ENCODE measurements at places on chromosomes 2 and 18. TPM values are rescaled to one million over a fixed set of nuclear protein-coding genes. Genes with fewer than 3 reads are reported as not detected.

GRCh38 chr2:31386648-31387047 is 27.9 kb downstream of the XDH start:
- DNase-seq, result no peak

GRCh38 chr2:100178085-100178788 is 35.8 kb upstream of the AFF3 start:
- peak; percentile 47 for DNase-seq

DNA sequence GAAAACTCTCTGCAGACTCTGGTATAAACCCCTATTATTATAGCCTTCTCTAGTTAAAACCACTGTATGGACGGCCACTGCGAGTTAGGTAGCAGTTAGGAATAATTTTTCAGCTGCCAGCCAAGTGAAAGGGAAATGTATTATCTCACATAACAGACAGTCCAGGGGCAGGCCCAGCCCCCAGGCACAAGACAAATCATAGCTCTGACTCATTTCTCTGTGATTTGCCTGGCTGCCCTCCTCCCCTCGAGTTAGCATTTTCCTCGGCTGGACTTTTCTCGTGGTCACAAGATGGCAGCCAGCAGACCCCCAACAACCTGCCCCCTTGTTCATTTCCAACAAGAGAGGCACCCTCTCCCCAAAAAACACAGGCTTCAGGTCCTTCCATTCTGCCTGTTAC is 10.5 kb downstream of the VIT start:
- DNase-seq, result peak; percentile 37

- no peak for DNase-seq
Measured at GRCh38 chr2:48161628-48162027, 255.3 kb upstream of the FBXO11 start.

- DNase-seq, result peak; percentile 36
Measured at GRCh38 chr2:36497570-36498163, 100.3 kb downstream of the FEZ2 start.

DNA sequence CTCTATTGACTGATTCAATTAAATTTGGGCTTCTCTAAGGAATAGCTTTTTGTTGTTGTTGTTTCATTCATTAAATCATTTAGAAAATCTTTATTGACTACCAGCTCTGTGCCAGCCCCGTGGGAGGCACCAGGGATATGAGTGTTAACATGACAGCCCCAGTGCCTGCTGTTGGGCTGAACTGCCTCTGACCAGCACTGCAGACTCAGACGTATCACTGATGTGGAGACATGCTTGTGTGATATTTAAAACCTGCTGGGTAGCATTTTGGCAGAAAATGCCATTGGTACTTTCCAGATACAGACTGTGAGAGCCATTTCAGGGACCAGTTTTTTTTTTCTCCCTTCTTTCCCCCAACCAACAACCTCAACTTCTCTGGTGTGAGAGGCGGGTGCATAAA is 38.6 kb upstream of the KCNF1 start:
- DNase-seq, result no peak

DNA sequence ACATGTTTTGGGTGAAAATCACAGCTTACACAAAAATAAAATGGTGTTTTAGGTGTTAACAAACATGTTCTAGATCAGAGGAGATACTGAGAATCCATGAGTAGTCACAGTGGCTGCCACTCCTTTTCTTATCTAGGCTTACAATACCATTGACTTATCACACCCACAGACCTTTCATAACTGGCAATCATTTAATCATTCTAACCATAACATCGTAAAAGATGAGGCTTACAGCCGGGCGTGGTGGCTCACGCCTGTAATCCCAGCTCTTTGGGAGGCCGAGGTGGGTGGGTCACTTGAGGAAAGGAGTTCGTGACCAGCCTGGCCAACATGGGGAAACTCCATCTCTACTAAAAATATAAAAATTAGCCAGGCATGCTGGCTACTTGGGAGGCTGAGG is 18.8 kb upstream of the SERPINB5 start:
- DNase-seq, result no peak

DNA sequence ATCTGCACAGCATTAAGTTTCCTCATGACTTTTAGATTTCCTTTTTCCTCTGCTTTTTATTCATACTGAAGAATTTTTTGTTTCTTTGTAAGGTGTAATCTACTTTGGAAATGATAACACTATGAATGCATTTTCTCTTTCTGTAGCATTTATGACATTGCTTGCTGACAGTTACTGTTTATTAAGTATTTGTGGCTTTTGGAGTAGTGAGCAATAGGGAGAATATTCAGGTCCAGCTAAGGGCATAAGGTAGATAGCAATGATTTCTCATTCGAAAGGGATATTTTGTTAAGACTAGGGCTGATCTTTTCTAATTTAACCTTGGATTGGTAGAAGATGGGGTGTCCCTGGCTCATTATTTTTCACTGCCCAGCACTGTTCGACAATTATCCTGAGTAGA is 80.3 kb downstream of the XRCC5 start:
- DNase-seq, result peak; percentile 17

DNA sequence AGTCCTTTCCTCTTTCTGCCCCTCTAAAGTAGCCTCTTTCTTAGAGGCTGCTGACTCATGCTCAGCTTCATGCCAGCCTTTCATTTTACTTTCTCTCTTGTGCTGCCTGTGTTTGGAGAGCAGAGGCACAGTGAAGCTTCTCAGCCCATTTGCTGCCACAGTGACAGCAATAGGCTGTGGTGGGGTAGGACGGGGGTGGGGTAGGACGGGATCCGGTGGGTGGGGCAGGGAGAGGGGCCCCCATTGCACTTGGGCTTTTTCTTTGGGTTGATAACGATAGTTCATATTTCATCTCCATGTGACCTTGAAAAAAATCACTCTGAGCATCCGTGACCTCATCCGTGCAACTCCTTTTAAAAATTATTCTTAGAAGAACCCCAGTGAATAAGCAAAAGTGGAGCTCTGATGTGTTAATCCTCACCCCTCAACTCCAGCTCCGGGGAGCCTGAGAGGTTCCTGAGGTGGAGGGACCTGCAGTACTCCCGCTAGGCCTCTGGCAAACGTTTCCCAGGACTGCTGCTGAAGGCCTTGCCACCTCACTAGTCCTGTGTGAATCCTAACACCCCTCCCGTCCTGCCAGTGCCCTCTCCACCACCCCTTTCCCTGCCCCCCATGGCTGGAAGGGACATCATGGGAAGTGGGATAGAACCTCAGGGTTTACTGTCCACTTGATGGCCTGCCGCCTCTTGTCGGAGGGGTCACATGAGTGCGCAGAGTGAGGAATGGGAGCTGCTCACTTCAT is 70.8 kb downstream of the INPP4A start:
- DNase-seq, result peak; percentile 56

- DNase-seq, result no peak
Measured at GRCh38 chr2:240319855-240320203, 115.6 kb upstream of the GPC1 start.

FOXI3 gene
- not detected for total RNA-seq

KIAA2012 gene
- under 0.01 TPM for total RNA-seq

SLC14A1 gene
- 0.86 TPM for total RNA-seq

C2orf42 gene
- 14.5 TPM for total RNA-seq
